K562 (cell line): ENCODE measurements at places on chromosomes 3 and 15. TPM values are rescaled to one million over a fixed set of nuclear protein-coding genes. Genes with fewer than 3 reads are reported as not detected.
A peak's percentile ranks its signal among the peaks of the same experiment; 100 is the strongest.

The SLC6A1 gene
- total RNA-seq, result not detected in 2 replicates

The ONECUT1 gene
- total RNA-seq, result not detected in 2 replicates

The GPR27 gene
- total RNA-seq, result not detected in 2 replicates

The PATL2 gene
- 0.60 and 0.86 TPM in 2 replicates for total RNA-seq

The THSD4 gene
- total RNA-seq, result 0.04 and 0.18 TPM in 2 replicates

The TMC3 gene
- not detected in 2 replicates for total RNA-seq

The ACKR4 gene
- total RNA-seq, result not detected in 2 replicates

The TPRA1 gene
- 19.4 and 21.5 TPM in 2 replicates for total RNA-seq

The STAC gene
- not detected in 2 replicates for total RNA-seq

The LNP1 gene
- 3.0 and 3.4 TPM in 2 replicates for total RNA-seq

The GRAMD1C gene
- total RNA-seq, result not detected in 2 replicates

The SUCNR1 gene
- total RNA-seq, result 0.09 and 0.24 TPM in 2 replicates

The AP4E1 gene
- 9.2 and 9.3 TPM in 2 replicates for total RNA-seq

The ZPLD1 gene
- not detected in 2 replicates for total RNA-seq

GRCh38 chr15:69668963-69669362 lies 216.3 kb downstream of the RPLP1 start:
- DNase-seq, result no peak

GRCh38 chr3:150680562-150680961 lies 23.2 kb downstream of the ERICH6 start:
- DNase-seq, result no peak

DNA sequence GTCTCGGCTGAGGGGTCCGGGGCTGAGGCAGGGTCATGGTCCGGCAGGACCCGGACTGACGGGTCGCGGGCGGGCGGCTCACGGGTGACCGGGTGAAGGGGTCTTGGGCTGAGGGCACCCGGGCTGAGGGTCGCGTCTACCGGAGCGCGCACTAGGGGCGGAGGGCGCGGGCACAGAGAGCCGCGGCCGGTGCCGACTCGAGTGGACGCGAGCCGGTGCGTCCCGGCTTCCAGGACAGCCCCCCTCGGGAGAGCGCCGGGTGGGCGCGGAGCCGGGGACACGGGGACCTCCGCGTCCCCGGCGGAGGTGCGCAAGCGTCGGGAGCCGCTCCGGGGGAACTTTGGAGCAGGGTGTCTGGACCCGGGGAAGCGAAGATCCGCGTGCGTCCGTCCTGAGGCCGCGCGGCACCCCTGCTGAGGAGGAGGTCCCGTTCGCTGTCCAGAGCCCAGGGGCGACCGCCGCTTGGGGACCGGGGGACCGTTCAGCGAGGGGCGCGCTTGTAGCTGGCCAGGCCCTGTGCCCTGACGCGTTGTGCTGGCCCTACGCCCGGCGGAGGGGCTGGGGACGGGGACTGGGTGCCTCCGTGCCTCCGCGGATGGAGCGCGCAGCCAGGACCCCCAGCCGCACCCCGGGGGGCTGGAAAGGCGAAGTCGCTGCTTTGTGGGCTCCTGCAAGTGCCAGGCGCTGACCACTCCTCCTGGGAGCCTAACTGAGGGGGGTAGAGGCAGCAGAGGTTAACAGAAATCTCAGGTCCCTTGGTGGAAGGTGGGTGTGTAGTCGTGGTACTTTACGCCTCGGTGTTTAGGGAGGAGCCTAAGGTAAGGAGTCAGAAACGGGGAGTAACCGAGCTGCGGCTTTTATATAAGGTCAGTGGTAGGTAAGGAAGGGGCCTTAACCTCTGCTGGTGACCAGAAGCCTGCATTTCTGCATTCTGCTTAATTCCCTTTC lies at the start of gene PPARG:
Gene PPARG (plus strand): TSS at position 889 of the 948 bp plus-strand sequence. CDS start 90,642 bp downstream, outside the sequence.
- no peak for DNase-seq

DNA sequence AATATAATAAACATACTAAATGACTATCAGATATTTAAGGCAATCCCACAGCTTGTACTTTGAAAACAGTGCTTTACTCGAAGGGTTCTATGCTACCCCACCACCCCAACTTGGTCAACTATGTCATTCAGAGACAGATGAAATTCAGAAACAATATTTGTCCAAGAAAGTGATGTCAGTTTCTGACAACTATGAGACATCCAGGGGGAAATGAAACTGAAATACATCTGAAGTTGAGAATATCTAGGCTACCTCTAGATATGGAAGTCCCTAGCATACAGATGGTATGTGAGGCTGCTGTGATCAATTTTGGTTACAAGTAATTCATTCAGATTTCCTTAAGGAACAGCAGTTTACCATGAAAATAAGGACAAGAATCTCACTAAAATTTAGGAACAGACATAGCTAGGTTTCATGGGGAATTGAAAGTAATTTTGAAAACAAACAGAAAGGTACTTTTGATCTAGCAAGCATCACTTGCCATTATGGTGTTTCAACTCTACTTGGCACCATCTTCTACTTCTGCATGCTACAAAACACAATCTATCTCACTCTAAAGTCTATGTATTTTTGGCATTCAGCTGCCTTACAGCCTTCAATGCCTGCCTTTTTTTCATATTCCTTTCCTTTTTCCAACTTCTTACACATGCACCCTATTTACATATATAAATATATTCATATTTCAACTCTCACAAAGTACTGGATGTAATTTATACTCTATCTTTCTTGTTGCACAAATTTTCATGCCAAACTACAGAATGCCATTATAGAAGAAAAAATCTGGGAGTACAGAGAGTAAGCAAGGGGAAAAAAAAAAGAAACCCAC lies 21.7 kb downstream of the ATG3 start:
- DNase-seq, result no peak

DNA sequence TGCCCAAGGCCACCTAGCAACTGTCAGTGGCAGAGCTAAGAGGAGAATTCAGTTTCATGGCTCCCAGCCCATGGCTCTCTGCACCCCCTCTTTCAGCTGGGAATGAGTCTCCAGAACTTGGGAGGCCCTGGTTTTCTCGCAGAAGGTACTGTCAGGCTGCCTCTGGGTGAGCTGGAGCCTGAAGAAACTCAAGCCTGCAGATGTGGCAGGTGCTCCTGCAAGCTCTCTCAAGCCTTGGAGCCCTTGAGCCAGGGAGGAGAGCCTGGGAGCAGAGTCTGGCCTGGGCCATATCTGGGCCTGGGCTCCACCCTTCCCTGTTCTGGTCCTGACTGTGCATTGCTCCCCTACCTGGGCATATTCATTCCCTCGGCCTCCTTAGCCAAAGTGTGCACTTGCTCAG lies 74.4 kb upstream of the TLE3 start:
- DNase-seq, result no peak

- DNase-seq, result no peak
Measured at GRCh38 chr3:2446146-2446545, 347.5 kb downstream of the CNTN4 start.

- no peak for DNase-seq
Measured at GRCh38 chr3:66665021-66665695, 164.3 kb upstream of the LRIG1 start.

GRCh38 chr3:106673926-106674569 lies 703.2 kb upstream of the CCDC54 start:
- DNase-seq, result no peak

DNA sequence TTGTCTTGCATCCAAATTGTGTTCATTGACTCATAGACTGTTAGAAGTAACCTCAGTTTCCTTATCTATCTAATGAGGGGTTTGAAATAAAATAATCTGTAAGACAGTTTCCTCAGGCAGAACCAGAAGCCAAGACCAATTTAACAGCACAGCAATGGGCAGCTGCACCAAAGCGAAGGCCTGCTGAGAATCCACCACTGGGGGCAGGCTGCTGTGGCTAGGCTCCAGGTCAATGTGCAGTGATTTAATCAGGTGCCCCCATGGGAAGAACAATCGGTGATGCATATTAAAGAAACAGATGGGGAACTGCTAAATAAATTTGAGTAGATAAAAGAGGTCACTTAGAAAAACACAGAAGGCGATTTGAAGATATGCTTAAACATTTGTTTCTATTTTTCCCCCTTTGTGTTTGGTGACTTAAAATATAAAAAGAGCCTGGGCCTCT lies 28.0 kb upstream of the TMOD3 start:
- DNase-seq, result peak; percentile 23

- DNase-seq, result peak; percentile 76
Measured at GRCh38 chr15:23642413-23643044, 5.1 kb downstream of the MAGEL2 start.

DNA sequence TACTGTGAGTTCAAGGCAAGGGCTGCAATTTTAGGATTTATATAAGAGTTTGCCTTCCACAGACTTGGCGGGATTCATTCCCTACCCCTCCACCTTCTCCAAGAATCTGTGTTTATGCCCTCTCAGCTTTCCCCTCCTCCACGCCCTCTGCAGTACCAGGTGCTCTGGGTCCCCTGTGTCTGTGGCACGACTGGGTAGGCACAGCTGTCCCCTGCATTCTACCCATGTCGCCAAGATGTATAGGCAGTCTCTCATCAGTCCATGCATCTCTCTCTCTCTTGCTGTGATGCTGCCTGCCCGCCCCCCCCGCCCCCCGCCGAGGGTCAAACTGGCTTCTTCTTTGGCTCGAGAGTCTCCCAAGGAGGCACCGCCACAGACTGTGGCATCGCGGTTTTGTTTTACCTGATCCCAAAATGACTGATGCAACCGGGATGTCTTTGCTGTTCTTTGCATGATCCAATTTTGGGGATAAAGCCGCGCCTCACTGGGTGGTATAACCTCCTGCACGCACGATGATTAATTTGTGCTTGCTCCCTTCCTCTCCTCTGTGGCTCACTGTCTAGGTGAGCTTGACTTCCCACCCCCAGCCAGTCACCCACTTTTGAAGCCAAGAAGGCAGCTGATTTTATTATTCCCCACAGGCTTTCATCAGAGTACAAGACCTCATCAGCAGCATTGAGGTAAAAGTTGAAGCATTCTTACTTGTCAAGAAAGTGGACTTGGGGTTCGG lies 43.7 kb downstream of the EFCAB12 start:
- no peak for DNase-seq

DNA sequence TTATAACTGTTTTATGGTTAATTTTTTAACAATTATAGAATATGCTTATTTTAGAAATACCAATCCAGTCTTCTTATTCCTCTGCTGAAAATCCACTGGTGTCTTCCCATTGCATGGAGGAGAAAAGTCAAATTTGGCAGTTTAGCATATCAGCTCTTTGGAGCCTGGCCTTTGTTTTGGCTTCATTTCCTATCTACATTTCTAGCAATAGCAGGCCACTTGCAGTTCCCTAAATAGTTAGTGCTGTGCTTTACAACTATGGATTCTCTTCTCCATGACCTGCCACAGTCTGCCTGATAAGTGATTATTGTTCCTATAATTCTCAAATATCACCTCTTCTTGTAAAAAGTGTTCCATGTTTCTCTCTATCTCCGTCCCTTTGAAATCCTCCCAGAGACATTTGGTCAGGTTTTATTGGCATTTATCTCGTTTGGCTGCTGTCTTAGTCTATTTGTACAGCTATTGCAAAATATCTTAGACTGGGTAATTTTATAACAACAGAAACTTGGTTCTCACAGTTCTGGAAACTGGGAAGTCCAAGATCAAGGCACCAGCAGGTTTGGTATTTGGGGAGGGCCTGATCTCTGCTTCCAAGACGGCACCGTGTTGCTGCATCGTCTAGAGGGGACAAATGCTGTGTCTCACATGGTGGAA lies 8.2 kb upstream of the SEC22A start:
- no peak for DNase-seq

- no peak for DNase-seq
Measured at GRCh38 chr3:145939431-145939830, 221.6 kb downstream of the PLOD2 start.

- DNase-seq, result no peak
Measured at GRCh38 chr15:42728560-42728959, 8.4 kb downstream of the CDAN1 start.

- no peak for DNase-seq
Measured at GRCh38 chr3:180624714-180625113, 22.8 kb downstream of the TTC14 start.

GRCh38 chr3:88267441-88267840 lies 117.7 kb downstream of the C3orf38 start:
- no peak for DNase-seq

GRCh38 chr3:173258697-173259096 lies 117.7 kb upstream of the SPATA16 start:
- DNase-seq, result no peak

GRCh38 chr3:20051123-20051806 lies 11.0 kb downstream of the KAT2B start:
- no peak for DNase-seq

GRCh38 chr3:45861043-45861719 lies 19.3 kb upstream of the LZTFL1 start:
- DNase-seq, result no peak

DNA sequence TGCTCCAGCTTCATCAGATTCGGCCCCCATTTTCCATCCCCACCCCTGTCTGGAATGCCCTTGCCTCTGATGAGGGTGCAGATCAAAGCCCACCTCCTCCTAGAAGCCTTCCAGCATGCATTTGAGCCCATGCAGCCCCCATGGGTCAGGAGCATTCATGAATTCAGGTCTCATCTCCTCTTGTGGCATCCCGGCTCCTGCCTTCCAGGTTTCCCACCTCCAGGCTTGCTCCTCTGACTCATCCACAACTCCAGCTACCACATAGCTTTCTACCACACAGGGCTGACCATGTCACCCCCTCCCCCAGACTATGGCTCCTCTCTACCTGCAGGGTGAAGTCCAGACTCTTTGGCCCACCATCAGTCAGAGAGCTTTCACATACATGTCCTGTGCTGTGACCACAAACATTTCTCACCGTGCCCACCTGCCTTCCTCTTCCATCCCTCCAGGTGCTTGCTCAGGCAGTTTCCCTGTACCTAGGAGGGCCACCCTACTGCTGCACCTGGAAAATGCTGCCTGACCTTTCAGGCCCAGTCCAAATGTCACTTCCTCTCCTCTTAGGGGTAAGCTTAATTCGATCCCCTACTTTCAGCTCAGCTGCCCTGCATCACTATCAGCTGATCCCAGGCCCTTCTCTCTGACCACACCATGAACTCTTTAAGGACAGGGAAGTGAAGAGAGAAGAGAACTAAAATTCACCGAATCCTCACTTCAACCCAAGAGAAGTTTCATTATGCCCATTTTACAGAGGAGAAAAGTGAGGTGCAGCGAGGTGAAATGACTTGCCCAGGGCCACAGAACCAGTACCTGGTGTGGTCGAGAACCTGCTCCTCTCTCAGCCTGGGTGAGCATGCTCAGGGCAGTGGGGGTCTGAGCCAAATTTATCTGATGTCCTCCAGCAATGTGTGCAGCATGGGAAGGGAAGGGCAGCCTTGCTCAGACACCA lies 13.7 kb upstream of the FGD5 start:
- peak; percentile 14 for DNase-seq

DNA sequence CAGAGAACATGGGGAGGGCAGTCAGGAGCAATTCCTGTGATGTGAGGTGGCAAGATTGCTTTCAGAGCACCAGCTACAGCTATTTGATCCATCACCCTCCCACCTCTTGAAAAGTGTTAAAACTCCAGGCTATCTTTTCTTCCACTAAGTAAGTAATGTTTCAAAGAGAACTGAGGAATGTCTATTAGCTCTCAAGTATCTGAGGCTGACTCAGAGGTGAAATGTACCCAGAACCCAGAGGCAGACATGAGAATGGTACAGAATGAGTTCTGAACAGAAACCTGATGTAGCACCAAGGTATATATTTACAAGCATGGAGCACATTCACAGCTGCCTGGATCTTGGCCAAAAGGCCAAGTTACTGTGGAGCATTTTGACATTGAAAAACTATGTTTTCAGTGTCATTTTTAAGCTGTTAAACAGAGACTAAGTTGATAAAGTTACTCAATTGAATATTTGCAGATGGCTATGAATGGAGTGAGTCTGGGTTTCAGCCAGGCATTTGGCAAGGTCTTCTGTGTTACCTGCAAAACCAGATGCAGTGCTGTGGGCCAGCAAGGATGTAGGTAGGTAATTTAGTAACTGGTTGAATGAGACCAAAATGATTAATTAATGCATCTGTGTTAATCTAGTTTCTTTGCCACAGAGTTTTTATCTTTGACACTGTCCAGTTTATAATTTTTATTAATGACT lies 227.7 kb upstream of the CD96 start:
- DNase-seq, result no peak

GRCh38 chr3:196518966-196519717 lies 4.0 kb upstream of the SMCO1 start:
- peak; percentile 77 for DNase-seq
